Activated CD4-positive, alpha-beta T cell treated with anti-CD3 and anti-CD28 coated beads for 1 hour (primary cell): ENCODE measurements at places on chromosomes 4 and X.

DNA sequence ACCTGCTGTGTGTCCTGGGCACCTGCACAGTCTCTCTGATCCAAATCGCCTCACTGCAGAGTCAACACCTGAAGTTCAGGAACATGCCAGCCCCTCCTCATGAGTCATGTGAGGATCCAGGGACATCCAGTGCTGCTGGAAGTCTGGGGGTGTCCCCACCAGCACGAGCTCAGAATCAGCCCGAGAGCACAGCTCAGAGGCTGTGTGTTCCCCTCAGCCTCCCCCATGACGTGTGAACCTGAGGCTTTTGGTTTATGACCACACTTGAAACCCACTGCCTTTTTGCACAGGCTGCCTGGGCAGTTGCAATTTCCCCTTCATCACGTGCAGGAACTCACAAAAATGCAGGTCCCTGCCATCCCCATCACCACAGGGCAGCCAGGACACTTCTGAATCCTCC is 47.1 kb downstream of the PPP2R2C start:
- no peak for DNase-seq

GRCh38 chr4:6343939-6344408 is 74.3 kb downstream of the WFS1 start:
- no peak for DNase-seq

- DNase-seq, result no peak
Measured at GRCh38 chrX:134482371-134482770, 22.4 kb downstream of the HPRT1 start.

GRCh38 chr4:21198683-21199082 is 498.4 kb downstream of the PACRGL start:
- DNase-seq, result no peak

DNA sequence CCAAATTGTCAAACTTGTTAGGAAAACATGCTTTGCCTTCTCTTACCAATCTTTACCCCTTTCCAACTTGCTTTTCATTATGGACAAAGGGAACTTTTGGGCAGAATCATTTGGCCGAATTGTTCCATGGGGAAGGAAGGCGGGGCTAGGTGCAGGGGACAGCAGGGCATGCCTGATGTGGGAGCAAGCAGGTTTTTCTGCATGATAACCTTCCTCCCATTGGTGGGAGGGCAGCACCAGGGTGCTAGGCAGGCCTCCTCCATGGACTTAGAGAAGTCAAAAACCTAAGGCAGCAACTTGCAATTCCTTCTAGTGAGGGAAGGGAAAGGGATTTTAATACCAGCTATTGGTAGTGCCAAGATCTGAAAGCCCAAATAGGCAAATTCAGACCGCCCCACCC is 260.5 kb downstream of the MAPK10 start:
- DNase-seq, result no peak

DNA sequence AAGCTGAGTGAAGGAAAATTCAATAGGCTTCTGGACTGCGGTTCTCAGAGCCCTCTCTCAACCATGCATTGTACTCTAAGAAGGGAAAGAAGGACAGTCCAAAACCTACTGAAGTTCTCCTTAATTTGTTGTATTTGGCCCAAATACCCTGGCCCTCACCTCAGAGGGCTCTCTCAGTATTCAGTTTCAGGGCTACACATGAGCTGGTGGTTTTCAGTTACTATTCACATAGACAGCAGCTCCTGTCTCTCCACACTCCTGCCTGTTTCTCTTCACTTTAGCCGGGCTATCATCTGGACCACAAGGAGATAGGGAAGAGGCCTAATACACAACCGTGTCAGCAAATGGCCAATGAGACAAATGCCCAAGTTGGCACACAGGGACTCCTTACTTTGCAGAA is 66.0 kb downstream of the ATG4A start:
- no peak for DNase-seq

- DNase-seq, result no peak
Measured at GRCh38 chrX:137363559-137363958, 202.4 kb upstream of the ZIC3 start.

DNA sequence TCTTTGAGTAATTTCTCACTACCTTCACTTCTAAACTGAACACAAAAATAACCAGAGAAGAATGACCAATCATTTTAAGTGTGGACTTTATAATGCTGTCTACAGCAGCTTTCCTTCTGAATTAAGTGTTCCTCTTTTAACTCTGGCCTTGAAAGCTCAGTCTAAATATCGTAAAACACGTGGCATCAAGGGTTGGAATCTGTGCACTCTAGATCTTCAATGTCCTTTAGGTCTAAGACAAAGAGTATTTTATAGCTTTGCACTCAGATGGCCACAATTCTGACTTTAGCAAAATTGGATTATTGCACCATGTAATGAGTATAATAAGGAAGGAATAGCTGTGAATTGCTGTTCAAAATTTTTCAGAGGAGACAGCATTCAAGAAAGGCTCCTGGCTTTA is 197.1 kb upstream of the UGT8 start:
- DNase-seq, result no peak

- DNase-seq, result no peak
Measured at GRCh38 chrX:109301177-109301576, 180.7 kb downstream of the GUCY2F start.
